Spinal cord (tissue), 10 donors: ENCODE measurements at places on chromosomes 6 and 20. TPM values are rescaled to one million over a fixed set of nuclear protein-coding genes. Genes with fewer than 3 reads are reported as not detected.

TMEM170B gene
- total RNA-seq = 53.9 TPM

KIAA1755 gene
- total RNA-seq = 51.5 TPM

WFDC10B gene
- total RNA-seq = not detected

- no peak overlapping the region for H3K27ac ChIP-seq
- H3K36me3 ChIP-seq = no peaks in the 10 kb centered on the region
- no peaks in the 10 kb centered on the region for H3K4me1 ChIP-seq
- DNase-seq = peak; percentile 90
These were observed 26.7 kb downstream of the IYD start for GRCh38 chr6:150395388-150396009.

GRCh38 chr6:20723236-20723635 is 189.0 kb downstream of the CDKAL1 start:
- no peak overlapping the region for H3K4me3 ChIP-seq
- H3K27ac ChIP-seq = no peak overlapping the region

DNA sequence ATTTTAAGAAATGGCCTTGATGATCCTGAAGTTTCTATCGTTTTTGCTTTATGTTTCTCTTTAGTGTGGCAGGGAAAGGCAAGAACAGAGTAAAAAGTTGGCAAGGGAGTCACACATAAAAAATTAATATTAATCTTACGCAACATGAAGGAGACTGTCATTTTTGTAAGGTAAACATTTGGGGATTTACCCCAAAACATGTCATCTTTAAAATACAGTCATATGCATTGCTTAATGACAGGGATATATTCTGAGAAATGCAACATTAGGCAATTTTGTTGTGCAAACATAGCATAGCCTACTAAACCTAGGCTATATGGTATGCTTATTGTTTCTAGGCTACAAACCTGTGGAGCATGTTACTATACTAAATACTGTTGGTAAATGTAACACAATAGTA is 5.4 kb downstream of the RBL1 start:
- no peak for DNase-seq
- no peak overlapping the region for H3K27ac ChIP-seq
- no peak overlapping the region for H3K4me3 ChIP-seq
- peaks cover 13% of the 10 kb centered on the region for H3K36me3 ChIP-seq
- no peaks in the 10 kb centered on the region for H3K27me3 ChIP-seq

- H3K36me3 ChIP-seq = peaks cover 14% of the 10 kb centered on the region
- H3K27me3 ChIP-seq = no peaks in the 10 kb centered on the region
- no peaks in the 10 kb centered on the region for H3K4me1 ChIP-seq
- no peak overlapping the region for H3K4me3 ChIP-seq
These were observed 20.7 kb downstream of the EBF4 start for GRCh38 chr20:2713285-2713684.

DNA sequence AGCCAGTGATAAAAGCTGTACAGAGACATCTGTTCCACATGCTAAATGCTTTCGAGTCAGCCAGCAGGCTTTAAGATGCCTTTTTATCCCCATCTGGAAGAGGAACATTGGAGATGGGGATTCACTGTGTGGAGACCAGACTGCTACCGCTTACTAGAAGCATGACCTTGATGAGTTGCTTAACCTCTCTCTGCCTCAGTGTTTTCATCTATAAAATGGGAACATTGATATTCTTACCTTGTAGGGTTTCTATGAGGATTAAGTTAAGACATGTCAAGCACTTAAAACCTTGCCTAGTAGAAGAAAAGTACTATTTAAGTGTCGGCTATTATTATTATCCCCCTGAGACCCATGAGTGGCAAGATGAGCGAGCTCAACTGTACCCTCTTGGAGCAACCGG is 165.3 kb upstream of the SNX9 start:
- no peak overlapping the region for H3K4me3 ChIP-seq
- H3K27ac ChIP-seq = no peak overlapping the region
- H3K27me3 ChIP-seq = no peaks in the 10 kb centered on the region
- DNase-seq = no peak
- no peaks in the 10 kb centered on the region for H3K4me1 ChIP-seq
- peaks cover 31% of the 10 kb centered on the region for H3K36me3 ChIP-seq

GRCh38 chr20:60031107-60031506 is 72.9 kb downstream of the CDH26 start:
- H3K27me3 ChIP-seq = no peaks in the 10 kb centered on the region
- peaks cover 14% of the 10 kb centered on the region for H3K4me1 ChIP-seq
- H3K36me3 ChIP-seq = no peaks in the 10 kb centered on the region
- H3K27ac ChIP-seq = no peak overlapping the region
- no peak for DNase-seq

GRCh38 chr6:151634336-151634720 is 140.5 kb downstream of the CCDC170 start:
- no peak overlapping the region for H3K4me3 ChIP-seq
- H3K27ac ChIP-seq = no peak overlapping the region
- H3K36me3 ChIP-seq = no peaks in the 10 kb centered on the region
- H3K27me3 ChIP-seq = no peaks in the 10 kb centered on the region
- H3K4me1 ChIP-seq = no peaks in the 10 kb centered on the region

DNA sequence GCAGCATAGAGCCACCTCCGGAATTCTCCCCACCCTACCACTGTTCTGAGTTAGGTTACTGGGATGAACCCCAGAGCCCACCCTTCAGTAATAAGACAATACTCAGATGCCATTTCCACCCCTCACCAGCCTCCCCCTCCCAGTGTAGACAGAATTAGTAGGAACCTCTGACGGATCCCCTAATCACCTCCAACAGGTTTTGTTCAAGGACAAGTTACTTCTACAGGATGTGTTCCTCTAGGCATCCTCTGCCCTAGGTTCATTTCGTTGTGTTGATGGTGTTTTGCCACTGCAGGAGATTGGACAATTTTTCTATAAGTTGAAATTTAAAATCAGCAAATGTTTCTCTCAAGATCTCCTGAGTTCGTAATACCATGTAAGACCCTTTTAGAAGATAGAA is 22.8 kb downstream of the PLEKHG1 start:
- H3K4me1 ChIP-seq = peaks cover 1% of the 10 kb centered on the region
- H3K27ac ChIP-seq = no peak overlapping the region
- no peak for DNase-seq

DNA sequence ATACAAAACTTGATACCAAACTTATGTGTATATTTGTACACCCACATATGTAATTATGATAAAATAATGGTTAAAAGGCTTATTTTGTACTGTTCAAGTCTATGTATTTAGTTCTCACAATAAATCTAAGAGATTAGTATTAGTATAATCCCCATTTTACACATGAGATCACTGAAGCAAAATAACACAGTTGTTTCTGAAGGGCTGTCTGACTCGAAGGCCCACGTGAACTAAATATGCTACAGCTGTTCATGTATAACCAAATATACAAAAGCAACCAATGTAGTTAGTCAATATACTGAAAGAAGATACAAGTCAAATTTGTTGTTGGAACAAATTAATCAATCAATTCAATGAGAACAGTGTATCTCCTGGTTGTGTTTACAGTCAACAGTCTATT is 959.2 kb downstream of the EPHA7 start:
- H3K36me3 ChIP-seq = no peaks in the 10 kb centered on the region
- H3K4me1 ChIP-seq = no peaks in the 10 kb centered on the region
- no peak overlapping the region for H3K27ac ChIP-seq
- DNase-seq = no peak
